Osteoblast (primary cell): ENCODE measurements at places on chromosomes 7 and 10.

DNA sequence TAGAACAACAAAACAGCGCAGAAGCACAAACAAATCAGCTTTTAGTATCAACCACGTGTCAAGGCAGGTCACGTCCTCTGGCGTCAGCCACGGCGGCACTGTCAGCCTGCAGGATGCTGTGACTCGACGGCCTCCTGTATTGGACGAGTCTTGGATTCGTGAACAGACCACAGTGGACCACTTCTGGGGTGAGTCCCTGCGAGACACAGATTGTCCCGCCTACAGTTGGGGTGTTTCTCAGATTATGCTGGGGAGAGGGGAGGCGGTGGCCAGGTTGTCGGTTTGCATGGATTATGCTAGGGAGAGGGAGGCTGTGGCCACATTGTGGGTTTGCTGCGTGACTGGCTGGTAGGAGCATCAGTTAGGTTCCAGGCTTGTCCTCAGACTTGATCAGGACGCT lies 9.7 kb downstream of the SUN1 start:
- H3K4me3 ChIP-seq = no peak overlapping the region
- peaks cover 37% of the 10 kb centered on the region for H3K36me3 ChIP-seq
- no peak for DNase-seq

DNA sequence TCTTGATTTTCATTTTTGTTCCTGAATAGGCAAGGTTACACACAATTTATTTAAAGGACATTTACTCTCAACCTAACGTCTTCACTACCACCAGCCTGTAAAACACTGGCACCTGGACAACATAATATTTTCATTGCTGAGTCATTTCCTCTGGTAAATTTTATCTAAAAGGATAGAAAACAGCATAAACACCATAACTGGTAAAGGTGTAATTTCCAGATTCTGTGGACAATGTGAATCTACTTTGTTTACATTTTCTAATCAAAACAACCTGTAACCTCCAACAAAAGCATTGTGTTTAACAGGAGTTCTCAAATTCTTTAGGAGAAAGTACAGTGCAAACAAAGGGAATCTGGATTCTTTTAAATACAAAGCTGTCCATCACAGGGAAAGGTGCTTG lies 472.0 kb upstream of the AKR1E2 start:
- H3K4me1 ChIP-seq = peaks cover 18% of the 10 kb centered on the region
- no peaks in the 10 kb centered on the region for H3K36me3 ChIP-seq
- no peak overlapping the region for H3K4me3 ChIP-seq
- peak overlapping the region; percentile 6 for H3K27ac ChIP-seq
- no peaks in the 10 kb centered on the region for H3K27me3 ChIP-seq

GRCh38 chr10:86064931-86065662 lies 301.5 kb downstream of the GRID1 start:
- H3K27ac ChIP-seq = no peak overlapping the region
- H3K27me3 ChIP-seq = no peaks in the 10 kb centered on the region
- no peak overlapping the region for H3K4me3 ChIP-seq
- no peaks in the 10 kb centered on the region for H3K4me1 ChIP-seq
- H3K36me3 ChIP-seq = no peaks in the 10 kb centered on the region

DNA sequence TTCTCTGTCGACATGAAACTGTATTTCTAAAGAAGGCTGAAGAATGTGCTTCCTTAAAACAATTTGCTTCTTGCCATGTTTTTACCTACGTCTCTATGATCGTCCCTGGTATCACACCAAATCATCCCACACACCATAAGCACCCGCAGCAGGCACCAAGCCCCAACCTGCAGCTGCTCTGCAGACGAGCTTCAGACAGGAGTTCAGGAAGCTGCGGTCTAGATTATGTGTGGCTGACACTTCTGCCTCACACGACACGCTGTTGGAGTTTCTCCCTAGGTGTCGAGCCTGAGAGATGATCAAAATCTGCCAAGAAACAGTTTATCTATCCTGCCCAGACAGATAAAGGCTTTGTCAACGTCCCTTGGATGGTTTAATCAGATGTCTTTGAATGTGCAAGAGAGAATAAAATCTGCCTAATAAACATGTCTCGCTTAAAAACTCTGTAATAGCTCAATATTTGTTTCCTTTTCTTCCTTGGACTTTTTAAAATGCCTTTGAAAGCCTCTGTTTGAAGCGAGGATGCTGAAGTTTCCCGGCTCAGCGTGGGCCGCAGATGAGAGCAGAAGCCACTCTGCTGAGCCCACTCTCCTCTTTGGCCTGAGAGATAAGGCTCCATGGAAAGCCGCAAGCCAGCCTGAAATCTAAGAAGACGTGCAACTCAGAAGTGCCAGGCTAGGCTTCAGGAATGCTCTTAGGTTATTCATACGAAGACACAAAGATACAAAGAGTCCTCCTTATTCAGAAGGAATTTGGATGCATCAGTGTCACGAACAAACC lies 158.3 kb upstream of the PFKP start:
- H3K27me3 ChIP-seq = peaks cover 3% of the 10 kb centered on the region
- DNase-seq = peak; percentile 9
- no peak overlapping the region for H3K27ac ChIP-seq
- no peak overlapping the region for H3K4me3 ChIP-seq
- no peaks in the 10 kb centered on the region for H3K36me3 ChIP-seq
- no peaks in the 10 kb centered on the region for H3K4me1 ChIP-seq

DNA sequence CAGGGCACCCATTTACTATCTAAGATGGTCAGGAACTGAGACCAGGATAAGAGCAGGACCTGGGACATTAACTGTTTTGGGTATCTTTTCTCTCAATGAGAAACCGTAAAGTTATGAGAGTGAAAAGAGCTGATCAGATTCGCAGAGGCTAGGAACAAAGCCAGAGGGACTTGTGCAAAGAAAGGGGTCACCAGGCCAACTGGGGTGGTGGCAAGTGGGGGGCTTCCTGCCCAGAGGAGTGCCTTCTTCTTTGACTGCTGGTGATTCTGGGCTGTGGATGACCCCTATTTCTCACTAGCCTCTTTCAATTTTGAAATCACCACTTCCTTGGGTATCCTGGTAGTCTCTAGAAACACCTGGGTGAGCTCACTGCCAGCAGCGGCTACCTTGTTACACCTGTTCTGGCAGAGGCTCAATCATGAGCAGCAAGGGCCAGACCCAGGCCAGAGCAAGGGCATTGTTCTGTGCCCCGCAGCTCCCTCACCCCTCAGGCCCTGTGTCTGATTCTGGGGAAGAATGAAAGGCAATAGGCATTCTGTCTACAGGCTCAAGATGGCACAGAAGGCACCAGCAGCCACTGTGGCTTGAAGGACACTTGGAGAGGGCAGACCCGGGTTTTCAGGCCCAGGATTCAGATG lies 999 bp downstream of the SFTPD start:
- no peaks in the 10 kb centered on the region for H3K4me1 ChIP-seq
- no peak for DNase-seq
- H3K27ac ChIP-seq = no peak overlapping the region
- peaks cover 18% of the 10 kb centered on the region for H3K27me3 ChIP-seq

DNA sequence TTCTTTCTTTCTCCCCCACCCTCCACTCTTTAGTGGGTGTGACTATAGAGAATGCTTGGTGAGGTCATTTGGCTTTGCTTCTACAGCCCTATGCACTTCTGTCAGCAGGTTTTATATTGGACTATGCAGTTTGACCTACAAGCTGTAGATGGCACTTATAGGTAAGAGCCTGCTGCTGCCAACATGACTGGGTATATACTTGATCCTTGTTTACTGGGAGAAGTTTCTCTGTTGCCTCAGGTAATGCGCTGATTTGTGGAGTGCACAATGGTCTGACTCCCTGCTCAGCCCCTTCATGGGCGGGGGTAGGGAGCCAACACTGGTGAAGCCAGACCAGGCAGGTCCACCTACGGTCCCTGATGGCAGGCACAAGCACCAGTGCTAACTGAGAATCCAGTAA lies 33.7 kb upstream of the C7orf33 start:
- H3K27ac ChIP-seq = no peak overlapping the region
- no peak for DNase-seq
- H3K36me3 ChIP-seq = no peaks in the 10 kb centered on the region
- no peak overlapping the region for H3K4me3 ChIP-seq
- H3K4me1 ChIP-seq = no peaks in the 10 kb centered on the region
